ENCODE measurements at places on chromosomes 4 and X.

- no peak for DNase-seq
Measured at GRCh38 chr4:123588631-123589241, 192.1 kb downstream of the SPRY1 start.

DNA sequence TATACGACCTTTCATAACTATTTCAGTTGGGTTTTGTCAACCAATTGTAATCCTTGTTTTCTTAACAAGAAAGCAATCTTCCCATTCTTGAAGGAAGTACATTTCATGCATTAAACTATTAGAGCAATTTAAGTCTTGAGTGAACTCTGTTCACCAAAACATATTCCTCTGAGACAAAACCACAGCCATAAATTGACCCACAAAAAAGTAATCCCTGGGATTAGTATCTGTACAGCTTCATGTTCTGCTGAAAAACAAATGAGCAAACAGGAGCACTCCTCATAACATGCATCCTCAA, 207.0 kb upstream of the PDE5A start:
- no peak for DNase-seq

GRCh38 chrX:136911253-136911652, 30.7 kb upstream of the RBMX start:
- no peak for DNase-seq

GRCh38 chr4:23149815-23150214, 457.1 kb downstream of the GBA3 start:
- DNase-seq, result no peak

DNA sequence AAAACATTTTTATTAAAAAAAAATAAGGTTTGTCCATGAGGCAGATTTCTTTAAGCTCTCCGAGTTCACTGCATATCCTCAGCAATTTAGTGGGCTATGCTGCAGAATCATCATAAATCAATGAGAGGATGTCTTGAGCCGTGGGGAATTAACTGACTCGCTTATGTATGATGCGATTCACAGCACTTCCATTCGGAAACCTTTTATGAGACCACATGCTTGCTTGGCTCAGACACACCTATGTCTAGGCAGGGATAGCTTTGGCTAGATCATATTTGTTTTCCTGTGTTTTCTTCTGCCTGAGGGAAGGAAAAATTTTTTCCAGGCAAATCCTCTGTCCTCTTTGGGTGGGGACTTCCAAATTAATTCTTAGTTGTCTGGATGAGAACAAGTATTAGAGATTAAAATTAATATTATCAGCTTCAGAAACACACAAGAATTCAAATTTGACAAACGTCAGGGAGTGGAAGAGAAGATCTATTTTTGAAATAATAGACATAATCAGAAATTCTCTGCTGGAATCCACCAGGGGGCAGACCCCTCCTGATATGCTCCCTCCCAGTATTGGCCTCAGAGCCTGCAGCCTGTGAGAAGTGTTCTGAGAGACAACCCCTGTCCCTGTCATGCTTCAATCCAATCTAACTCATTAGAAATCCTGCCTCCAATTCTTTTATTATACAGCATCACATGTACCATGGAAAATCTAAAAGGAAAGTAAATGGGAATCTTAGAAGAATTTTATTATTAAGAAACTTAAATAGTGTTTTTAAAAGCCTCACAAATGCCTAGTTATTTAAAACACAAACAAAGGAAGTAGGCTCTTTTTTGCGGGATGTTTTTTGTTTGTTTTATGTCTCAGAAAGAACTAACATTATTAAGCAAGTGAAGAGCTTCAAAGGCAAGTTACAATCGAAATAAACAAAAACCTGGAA, 345.1 kb upstream of the TACR3 start:
- no peak for DNase-seq
